ENCODE measurements at places on chromosomes 3 and 15.

GRCh38 chr3:131782751-131783150 lies 252.1 kb downstream of the CPNE4 start:
- DNase-seq: no peak

GRCh38 chr3:66816090-66816761 lies 181.9 kb upstream of the KBTBD8 start:
- DNase-seq: peak; percentile 30

DNA sequence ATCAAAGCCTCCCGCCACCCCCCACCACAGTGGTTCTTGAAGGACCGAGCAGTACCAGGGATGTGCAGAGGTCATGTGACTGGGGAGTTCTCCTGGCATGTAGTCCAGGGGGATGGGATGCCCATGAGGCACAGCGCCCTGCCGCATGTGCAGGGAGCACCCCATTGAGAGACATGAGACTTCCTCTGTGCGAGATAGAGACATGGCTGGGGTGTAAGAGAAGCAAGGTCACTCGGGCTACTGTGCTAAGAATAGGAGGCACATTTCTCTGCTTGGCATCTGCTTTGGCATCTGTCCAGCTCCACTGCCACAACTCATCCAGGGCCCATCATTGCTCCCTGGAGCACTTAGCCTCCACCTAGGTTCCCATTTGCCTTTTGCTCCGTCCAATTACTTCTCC lies 2.4 kb upstream of the CYP1A1 start:
- DNase-seq: no peak

DNA sequence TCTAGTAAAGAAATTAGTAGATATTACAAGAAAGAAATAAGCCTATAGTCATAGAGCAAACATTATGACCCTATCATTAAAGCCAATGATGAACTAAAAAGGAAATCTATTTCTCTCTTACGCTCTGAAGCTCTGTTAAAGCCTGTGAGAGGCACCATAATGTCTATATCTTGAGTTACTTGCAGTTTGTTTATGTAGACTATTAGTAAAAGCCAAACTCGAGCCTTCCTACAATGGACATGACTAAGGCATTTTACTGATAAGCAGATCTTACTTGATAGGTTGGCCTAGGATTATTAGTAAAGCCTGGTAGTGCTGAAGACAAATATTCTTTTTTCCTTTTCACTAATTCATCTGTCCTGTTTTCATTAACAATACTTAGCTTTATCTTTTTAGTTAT lies 32.7 kb downstream of the LRRC3B start:
- no peak for DNase-seq

GRCh38 chr15:80630981-80631380 lies 64.1 kb upstream of the ABHD17C start:
- DNase-seq: no peak

GRCh38 chr15:25169318-25169717 lies 214.5 kb downstream of the SNRPN start:
- DNase-seq: no peak

DNA sequence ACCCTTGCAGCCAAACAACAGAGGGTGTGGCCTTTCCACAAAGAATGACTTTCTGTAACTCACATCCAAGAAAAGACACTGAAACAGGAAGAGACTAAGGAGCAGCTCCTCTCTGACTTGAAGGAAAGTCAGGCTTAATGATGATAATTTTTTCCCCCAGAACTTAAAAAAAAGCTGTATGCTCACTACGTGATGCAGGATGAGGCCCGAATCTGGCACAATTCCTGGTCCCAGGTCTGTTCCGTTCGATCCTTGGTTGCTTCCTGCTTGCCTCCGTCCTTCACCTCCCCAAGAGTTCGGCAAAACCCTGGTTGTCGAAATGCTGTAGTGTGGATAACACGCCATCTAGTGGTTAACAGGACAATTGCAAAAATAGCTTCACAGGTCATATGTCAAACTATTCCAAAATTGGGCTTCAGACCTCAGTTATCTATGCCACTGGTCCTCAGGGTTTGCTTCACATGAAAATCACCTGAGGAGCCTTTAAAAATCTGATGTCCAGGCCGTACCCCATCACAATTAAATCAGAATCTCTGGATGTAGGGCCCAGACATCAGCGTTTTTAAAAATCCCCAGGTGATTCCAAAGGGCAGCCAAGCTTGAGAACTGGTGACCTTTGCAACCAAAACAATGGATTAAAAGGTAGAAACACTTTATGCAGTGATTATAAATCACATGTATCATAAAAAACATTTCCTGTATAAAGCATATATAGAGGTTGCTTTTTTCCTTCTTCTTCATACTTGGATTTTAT lies 28.1 kb upstream of the SYNM start:
- DNase-seq: peak; percentile 73

DNA sequence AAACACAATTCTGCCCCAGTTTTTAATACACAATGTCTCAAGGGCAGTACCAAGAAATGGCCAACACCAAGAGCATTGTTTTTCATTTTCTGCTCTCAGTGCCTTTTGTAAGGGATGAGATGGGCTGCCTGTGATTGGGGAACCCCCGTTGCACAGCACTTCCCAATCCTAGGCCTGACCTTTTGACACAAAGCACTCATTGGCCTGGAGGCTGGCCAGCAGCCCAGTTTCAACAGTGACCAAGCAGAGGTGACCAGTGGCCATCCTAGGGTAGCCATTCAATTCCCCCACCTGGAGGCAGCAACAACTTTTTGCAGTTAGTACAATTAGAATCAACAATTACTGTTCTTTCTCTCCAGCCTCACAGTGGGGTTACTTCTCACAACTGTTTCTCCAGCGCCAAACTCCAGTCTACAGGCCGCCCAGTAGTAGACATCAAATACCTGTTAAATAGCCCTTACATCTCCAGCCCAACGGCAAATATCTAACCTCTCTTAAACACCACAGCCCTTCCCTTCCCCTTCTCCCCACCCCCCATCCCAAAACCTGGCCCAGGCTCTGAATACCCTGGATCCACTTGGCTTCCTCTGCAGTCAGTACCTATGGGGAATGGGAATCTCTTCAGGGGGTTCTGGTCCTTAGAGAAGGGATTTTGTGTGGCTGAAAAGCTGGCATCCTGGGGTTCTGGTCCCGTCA lies 8.9 kb upstream of the LRRC2 start:
- no peak for DNase-seq

GRCh38 chr3:36477655-36478054 lies 97.4 kb downstream of the STAC start:
- no peak for DNase-seq

- DNase-seq: no peak
Observed at GRCh38 chr3:103082501-103082900, 647.7 kb downstream of the ZPLD1 start.

DNA sequence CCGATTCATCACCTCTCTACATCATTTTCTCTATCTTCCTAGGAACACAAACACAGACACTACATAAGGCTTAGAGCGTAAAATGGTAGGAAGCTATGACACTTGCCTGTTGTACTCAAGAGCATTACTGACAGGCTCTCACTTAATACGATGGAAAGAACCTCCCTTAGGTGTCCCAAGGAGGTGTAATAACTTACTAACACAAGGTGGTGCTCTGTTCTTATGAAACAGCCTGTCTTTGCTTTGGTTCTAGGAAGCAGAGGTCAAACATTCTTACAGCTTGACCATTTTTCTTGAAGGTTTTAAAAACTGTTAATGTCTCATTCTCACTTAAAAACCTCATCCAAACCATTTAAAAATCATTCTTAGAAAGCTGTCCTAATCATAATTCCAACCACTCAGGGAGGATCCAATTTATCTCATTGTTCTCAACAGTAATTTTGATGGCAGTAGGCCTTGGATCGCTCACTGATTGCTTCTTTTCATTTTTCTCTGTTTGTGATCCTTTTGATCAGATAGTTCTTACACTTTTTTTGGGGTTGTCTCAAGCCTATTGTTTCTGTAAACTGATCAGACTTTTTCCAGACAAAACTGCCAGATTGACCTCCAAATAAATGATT lies 317.8 kb upstream of the AGTR1 start:
- DNase-seq: peak; percentile 13

- DNase-seq: no peak
Observed at GRCh38 chr3:97692831-97693230, 71.7 kb upstream of the ARL6 start.

- DNase-seq: no peak
Observed at GRCh38 chr15:82804575-82804949, 1.3 kb downstream of the FSD2 start.

DNA sequence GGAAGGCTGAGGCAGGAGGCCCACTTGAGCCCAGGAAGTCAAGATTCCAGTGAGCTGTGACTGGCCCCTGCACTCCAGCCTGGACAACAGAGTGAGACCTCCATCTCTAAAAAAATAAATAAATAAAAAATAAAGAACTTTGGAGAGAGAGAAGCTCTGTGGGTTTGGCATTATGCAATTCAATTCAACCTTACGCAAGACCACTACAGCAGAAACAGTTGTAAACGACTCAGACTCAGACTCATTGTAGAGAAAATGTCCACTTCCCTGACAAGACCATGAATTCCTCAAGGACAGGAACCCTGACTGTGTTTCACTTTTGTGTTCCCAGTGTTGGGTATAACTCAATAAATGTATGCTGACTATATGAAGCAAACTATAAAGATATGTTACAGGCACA lies 90.3 kb upstream of the C3orf80 start:
- DNase-seq: no peak

GRCh38 chr15:75149867-75150709 lies 51.6 kb upstream of the C15orf39 start:
- peak; percentile 66 for DNase-seq

GRCh38 chr3:148998715-148999423 lies 7.5 kb downstream of the GYG1 start:
- no peak for DNase-seq

GRCh38 chr3:12729051-12729651 lies 29.9 kb downstream of the TMEM40 start:
- DNase-seq: no peak

GRCh38 chr3:157128771-157129681 lies 30.9 kb downstream of the CCNL1 start:
- no peak for DNase-seq

GRCh38 chr15:49031804-49032203 lies 14.4 kb downstream of the SECISBP2L start:
- no peak for DNase-seq

GRCh38 chr15:75302318-75302717 lies 19.7 kb downstream of the GOLGA6D start:
- no peak for DNase-seq

All from RWPE1 (cell line).